ENCODE measurements at places on chromosomes 3 and 15. TPM values are rescaled to one million over a fixed set of nuclear protein-coding genes. Genes with fewer than 3 reads are reported as not detected.

The TIGIT gene
- total RNA-seq: not detected

The GPR149 gene
- not detected for total RNA-seq

The GAP43 gene
- total RNA-seq: under 0.01 TPM

The MST1R gene
- 1.5 TPM for total RNA-seq

The PLAAT1 gene
- total RNA-seq: not detected

The SLC6A11 gene
- not detected for total RNA-seq

The P2RY12 gene
- 1.8 TPM for total RNA-seq

The ADAMTS9 gene
- total RNA-seq: 1.8 TPM

The ST8SIA2 gene
- total RNA-seq: not detected

The DAPK2 gene
- 14.4 TPM for total RNA-seq

The FAM43A gene
- 8.8 TPM for total RNA-seq

The ROPN1 gene
- total RNA-seq: not detected

Measured in fibroblast of lung (primary cell).